ENCODE measurements at places on chromosomes 3 and 15.

GRCh38 chr3:69770219-69770618 is 31.0 kb downstream of the MITF start:
- no peak for DNase-seq

DNA sequence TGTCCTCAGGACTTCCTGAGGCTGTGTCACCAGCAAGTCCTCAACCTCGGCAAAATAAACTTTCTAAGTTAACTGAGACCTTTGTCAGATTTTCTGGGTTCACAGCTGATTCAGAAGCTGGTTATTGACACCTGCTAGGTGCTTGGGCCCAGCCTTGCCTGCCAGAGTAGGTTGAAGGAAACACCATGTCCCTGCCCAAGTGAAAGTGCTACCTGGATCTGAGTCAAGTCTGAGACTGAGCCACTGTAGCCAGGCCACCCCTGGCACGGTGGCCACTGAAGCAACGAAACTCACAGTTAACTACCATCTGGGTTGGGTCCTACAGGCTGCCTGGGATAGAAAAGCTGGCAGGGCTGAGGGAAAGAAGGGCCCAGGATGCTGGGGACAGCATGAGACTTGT is 8.2 kb downstream of the HYAL2 start:
- no peak for DNase-seq

GRCh38 chr3:79178471-79179180 is 589.2 kb downstream of the ROBO1 start:
- no peak for DNase-seq

GRCh38 chr15:69163141-69163669 is 2.8 kb downstream of the GLCE start:
- DNase-seq, result no peak

All from Kasumi-1 (cell line).